A549 treated with CORT108297 at 1 μM for 4 hours (cell line): ENCODE measurements at places on chromosomes 7 and 10. TPM values are rescaled to one million over a fixed set of nuclear protein-coding genes. Genes with fewer than 3 reads are reported as not detected.

Gene FAM25A
- total RNA-seq = 0.56 TPM in 1 of 5 replicates, not detected in the others

Gene LLCFC1
- not detected in 5 replicates for total RNA-seq

Gene ARHGEF35
- 0.20 to 0.42 TPM (median 0.28 TPM) in 5 replicates for total RNA-seq

Gene BHLHA15
- 0.18 to 0.65 TPM (median 0.40 TPM) in 5 replicates for total RNA-seq

Gene IL2RA
- not detected in 5 replicates for total RNA-seq

Gene RBM20
- total RNA-seq = 1.1 to 1.7 TPM (median 1.5 TPM) in 5 replicates

Gene DKK1
- 386 to 493 TPM (median 406 TPM) in 5 replicates for total RNA-seq
